DND-41 (cell line): ENCODE measurements at places on chromosomes 7 and 10.

DNA sequence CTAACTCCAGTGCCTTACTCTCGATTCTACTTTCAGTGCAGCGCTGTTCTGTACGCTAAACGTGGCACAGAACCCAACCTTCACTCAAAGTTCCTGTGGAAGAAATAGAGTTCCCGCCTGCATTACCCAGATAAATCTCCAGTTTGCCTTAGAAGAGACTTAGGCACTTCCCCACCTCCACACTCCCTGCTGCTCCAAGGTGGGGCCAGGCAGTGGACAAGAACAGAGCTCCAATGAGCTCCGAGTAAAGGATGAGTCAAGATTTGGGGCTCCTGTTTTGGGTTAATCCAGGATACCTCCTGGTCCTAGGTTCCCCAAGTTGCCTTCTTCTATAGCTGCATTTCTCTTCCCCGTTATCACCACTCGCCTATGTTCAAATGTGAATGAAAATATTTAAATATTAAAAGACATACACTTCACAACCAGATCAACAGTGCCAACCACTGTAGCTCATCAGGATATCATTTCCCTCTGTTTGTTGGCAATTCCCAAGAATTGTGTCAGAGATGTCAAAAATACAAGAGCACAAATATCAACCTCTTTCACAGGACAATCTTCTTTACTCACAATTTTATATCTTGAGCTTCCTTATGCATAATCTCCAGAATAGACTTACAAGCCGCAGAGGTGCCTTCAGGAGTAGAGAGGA, 48.0 kb downstream of the MALSU1 start:
- no peak for DNase-seq

DNA sequence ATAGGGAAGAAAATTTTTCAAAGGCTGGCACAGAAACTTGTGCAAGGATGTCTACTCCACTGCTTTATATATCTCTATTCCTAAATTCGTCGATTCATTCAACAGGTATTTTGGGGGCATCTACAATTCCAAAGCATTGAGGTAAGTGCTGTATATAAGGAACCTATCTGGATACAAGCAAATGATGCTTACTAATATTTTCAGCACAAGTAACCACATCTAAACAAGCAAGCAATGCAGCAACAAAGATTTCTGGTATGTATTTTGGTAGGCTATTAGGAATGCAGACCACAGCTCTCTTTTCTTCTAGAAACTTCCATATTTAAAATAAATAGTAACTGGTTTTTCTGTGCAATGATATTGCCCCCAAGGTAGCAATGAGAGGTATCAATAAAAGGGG, 183.9 kb downstream of the SGMS1 start:
- DNase-seq = no peak

GRCh38 chr7:15245831-15246230, 316.0 kb downstream of the AGMO start:
- DNase-seq = no peak

GRCh38 chr7:84637568-84638338, 443.2 kb upstream of the SEMA3A start:
- no peak for DNase-seq

GRCh38 chr7:117755136-117755535, 118.1 kb downstream of the CTTNBP2 start:
- no peak for DNase-seq

GRCh38 chr7:41448104-41448503, 254.8 kb downstream of the INHBA start:
- DNase-seq = no peak
